ENCODE measurements at places on chromosomes 4 and X.

DNA sequence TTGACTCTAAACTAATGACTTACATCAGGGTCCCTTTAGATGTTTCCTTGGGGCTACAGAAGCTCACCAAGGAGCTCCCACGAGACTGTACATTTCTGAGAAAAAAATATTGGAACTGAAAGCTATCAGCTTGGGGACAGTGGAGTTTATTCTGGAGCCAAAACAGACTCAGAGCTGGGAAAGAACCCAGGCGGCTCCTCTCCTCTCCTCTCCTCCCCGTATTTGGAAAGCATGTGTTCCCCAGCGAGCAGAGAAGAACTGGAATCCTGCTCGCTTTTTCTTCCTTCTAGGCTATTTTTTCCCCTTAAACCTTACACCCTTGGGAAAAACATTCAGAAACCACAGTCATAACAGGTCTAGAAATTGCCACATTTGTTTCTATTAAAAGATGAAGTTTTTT is 4.3 kb upstream of the MAP7D3 start:
- DNase-seq = no peak

DNA sequence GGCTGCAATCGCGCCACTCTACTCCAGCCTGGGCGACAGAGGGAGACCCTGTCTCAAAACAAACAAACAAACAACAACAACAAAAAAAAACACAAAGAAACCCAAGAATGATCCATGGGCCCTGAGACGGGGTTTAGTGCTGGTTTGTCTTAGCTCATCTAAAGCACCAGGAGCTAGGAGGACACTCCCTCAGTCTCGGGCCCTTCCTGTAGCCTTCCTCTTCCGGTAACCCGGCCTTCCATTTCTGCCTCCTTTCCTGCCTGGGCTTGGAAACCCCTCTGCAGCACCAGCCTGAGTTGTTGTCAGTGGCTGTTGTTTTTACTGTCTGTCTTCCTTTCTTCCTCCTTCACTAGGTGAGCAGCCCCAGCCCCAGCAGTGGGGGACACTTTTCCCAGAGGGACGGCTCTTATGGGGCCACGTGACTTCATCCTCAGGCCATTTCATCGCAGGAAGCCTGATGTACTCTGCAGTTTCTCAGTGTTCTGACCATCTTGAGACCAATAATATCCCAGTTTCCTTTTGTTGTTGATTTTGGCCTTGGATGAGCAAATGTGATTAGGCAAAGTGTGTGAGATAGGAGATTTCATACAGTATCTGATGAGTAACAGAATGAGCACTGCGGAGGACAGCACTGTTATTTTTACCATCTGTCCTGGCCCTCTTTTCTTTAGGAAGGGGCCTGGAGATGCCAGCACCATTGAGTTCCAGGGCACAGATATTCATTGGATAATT is 90.1 kb downstream of the ANAPC4 start:
- DNase-seq = no peak

DNA sequence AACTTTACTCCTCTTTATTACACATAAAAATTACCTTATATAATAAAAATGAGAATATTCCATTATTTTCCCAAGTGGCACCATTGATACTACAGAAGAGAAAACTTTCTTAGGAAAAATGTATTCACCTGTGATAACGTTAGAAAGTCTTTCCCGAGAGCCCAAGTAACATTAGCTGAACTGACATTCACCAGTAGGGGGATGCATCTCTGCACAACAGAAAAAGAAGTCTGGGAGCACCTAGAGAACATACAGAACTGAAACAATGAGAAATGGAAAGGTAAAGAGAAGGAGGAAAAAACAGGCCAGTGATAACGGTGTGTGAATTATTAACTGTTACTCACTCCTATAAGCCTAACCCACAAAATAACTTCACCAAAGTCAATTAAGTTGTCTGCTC is 423.3 kb downstream of the CENPC start:
- no peak for DNase-seq

DNA sequence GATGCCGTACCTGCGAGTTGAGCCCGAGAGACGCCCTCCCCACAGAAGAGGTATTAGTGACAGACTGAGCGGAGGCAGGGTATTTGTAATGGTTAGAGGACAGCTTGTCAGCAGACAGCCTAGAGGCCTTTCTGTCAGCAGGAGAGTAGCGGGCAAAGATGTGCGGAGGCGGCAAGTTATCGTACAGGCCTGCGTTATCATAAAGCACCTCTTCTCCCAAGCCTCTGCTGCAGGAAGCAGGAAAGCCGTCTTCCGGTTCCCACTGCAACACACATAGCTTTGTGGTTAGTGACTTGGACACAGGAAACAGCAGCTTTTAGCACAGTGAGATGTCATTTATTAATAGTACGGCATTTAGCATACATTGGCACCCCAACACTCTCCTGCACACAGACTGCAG is 158.3 kb downstream of the AFAP1 start:
- DNase-seq = no peak

DNA sequence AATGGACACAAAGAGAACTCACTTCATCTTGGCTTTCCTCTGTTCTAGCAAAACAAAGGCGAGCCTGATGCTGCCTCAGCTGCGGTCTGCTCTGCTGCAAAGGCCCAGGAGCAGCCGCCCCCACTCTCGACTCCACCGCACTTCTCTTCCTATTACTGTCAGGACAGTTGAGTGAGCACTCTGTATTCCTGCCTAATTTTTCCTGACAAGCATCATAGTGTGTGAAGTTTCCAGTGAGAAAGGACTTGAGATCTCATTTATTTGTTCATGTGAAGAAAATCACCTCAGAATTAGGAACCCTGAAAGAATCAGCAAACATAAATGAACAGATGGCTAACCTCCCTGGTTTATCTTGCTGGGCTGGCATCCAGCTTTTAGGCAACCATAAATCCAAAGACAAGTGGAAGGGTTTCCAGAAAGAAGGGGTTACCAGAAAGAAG is 15.6 kb downstream of the SCARB2 start:
- no peak for DNase-seq

- DNase-seq = no peak
These were observed 149.9 kb downstream of the FGF16 start for GRCh38 chrX:77597090-77597489.

DNA sequence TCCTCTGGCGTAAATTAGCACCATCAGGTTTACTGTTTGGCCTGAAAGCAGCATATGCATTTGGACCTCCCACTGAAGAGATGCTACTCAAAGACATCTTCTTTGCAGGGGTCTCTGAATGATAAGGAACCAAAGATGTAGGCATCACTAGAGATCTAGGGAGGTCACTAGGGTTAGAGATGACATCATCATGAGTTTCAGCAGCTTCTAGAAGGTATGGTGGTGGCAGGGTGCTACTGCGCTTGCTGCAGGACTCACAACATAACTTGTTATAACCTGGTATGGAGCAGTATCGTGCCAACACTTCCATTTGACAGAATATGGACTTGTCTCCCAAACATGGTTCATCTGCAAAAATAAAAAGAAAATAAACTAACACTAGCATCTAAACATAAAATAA is 251.6 kb downstream of the NPFFR2 start:
- no peak for DNase-seq

- no peak for DNase-seq
These were observed 47.9 kb downstream of the CHIC2 start for GRCh38 chr4:54016504-54016903.
